ENCODE measurements at places on chromosomes 4 and X.

DNA sequence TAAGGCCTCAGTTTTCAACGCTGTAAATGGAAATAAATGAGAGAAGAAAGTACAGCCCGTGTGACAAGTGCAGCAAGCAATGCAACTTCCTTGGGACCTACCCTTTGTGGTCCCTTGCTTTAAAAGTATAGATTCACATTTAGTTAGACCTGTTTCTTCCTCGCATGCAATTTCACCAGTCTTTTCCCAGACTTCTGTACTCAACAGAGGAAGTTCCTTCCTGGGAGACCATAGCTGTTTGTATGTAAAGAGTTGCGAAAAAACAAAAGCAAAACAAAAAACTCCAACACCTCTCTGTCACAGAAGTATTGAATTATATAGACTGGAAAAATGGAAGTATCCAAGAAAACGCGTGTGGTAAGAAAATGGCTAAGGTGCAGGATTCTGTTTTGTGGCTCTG lies 1.1 kb upstream of the IRF2 start:
- no peak for DNase-seq

- DNase-seq, result no peak
Measured at GRCh38 chrX:16785247-16786138, 773 bp upstream of the TXLNG start.

DNA sequence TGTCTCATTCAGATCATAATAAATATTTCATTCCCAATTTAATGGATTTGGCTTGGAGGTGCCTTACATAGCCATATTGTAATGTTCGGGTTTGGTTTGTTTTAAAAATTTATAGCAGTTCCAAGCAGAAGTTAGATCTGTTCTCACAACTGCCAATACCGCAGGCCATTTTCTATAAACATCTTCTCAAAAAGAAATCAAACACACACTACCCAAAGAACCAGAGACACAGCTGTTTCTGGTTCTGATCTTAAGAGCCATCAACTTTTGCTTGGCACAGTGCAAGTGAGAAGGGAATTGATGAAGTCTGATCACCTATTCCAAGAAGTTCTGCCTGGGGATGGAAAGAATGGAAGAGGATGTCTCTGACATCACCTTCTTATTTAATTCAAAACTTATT lies 22.9 kb downstream of the MID1IP1 start:
- DNase-seq, result no peak

DNA sequence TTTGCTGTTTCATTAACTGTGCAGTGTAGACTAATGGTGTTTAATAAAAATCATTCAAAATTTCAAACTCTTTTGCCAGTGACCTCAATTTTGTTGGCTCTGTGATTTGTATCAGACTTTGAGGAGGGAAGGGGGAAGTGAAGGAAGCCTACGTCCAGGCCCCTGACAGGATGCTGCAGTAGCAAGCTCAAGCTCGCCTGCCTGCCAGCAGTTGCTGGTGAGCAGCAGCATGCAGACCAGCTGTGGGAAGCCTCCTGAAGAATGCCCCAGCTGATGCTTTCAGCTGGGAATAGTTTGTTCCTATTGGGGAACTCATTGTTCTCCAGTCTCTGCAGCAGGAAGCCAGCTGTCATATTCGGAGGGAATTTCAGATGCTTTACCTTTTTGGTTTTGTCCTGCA lies 495.2 kb downstream of the AFF2 start:
- no peak for DNase-seq

DNA sequence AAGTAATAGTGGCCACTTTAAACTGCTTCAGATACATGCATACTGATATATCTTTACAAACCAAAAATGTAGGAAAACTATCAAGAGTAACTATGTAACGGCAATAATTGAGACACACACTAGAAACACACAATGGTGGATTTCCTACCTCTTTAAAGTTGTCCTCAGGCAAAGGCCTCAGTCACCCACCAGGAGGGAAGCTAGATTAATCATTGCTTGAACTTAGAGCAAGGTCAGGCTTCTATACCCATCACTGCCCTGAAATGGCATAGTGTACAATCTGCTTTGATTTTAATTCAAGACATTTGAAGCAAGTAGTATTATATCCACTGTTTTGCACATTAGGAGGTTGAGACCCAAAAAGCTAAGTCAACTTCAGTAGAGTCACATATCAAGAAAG lies 110.9 kb downstream of the AREG start:
- DNase-seq, result no peak

- peak; percentile 27 for DNase-seq
Measured at GRCh38 chrX:150365051-150365989, 2.2 kb downstream of the MAMLD1 start.

DNA sequence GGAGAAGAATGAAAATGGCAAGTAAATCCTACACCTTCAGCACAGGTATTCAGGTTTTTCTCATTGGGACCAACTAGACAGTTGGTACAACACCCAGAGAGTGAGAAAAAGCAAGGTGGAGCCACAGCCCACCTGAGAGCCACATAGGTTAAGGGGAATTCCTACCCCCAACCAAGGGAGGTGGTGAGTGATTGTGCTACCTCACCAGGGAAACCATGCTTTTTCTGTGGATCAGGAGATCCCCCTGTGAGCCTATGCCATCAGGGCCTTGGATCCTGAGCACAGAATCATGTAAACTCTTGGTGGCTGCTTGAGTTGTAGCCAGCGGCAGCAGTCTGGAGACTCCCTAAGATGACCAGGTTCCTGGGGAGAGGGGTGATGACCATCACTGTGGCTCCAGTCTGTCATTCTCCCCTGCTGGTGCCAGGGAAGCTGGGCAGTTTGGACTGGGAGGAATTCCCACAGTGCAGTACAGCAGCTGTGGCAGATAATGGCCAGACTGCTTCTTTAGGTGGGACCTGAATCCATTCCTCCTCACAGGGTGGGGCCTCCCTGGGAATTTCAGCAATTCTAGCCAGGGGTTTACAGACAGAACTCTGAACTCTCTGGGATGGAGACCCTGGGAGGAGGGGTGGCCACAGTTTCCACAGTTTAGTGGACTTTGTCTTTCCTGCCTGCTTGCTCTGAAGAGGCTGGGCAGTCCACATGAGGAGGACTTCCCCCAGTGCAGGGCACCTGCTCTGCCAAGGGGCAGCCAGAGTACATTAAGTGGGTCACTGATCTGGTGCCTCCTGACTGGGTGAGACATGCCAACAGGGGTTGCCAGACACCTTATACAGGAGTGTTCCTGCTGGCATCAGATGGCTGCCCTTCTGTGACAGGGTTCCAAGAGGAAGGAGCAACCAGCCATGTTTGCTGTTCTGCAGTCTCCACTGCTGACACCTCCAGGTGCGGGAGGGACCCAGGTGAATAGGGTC lies 43.2 kb downstream of the PARM1 start:
- DNase-seq, result no peak

GRCh38 chr4:149008415-149009025 lies 566.3 kb upstream of the NR3C2 start:
- no peak for DNase-seq

DNA sequence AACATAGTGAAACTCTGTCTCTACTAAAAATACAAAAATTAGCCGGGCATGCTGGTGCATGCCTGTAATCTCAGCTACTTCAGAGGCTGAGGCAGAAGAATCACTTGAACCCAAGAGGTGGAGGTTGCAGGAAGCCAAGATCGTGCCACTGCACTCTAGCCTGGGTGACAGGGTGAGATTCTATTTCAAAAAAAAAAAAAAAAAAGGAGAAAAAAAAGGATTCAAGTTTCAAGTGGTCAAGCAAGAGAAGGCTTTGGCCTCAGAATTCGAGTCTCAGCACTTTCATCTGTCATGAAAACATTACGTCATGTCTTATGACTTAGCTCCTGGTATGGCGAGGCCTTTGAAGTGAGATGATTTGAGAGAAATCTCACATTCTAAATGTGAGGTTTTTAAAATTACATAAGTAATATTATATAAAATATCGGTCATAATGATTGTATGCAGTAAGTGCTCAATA lies 21.2 kb upstream of the DHRSX start:
- DNase-seq, result no peak

GRCh38 chrX:13007519-13008188 lies 32.7 kb downstream of the TMSB4X start:
- DNase-seq, result peak; percentile 41

GRCh38 chr4:38190717-38191178 lies 230.6 kb downstream of the PTTG2 start:
- DNase-seq, result no peak

DNA sequence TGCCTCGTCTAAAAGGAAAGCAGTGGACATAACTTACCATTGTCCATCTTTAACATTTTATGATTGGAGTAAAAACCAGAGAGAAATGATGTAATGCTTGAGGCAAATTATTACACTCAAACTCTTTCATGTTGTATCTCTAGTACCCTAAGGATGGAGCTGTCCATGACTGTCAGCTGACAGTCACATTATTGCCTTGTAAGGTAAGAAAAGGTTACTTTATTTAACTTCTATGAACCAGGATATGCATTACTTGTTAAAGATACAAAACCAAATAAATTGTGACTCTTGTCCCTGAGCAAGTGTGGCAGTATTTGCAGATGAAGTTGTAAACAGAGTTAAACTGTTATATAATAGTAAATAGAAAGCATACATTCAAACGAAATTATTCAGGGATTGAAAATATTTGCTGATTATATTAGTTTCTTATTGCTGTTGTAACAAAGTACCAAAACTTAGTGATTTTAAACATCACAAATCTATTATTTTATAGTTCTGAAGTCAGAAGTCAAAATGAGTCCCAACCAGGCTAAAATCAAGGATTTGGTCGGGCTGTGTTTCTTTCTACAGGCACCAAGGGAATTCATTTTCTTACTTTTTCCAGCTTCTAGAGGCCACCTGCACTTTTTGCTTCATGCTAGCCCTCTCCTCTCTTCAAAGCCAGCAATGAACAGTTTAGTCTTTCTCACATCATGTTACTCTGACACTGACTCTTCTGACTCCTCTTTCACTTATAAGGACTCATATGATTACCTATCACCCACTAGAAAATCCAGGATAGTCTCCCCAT lies 113.8 kb downstream of the CEP44 start:
- no peak for DNase-seq

- DNase-seq, result no peak
Measured at GRCh38 chr4:168846414-168846813, 163.6 kb downstream of the CBR4 start.

DNA sequence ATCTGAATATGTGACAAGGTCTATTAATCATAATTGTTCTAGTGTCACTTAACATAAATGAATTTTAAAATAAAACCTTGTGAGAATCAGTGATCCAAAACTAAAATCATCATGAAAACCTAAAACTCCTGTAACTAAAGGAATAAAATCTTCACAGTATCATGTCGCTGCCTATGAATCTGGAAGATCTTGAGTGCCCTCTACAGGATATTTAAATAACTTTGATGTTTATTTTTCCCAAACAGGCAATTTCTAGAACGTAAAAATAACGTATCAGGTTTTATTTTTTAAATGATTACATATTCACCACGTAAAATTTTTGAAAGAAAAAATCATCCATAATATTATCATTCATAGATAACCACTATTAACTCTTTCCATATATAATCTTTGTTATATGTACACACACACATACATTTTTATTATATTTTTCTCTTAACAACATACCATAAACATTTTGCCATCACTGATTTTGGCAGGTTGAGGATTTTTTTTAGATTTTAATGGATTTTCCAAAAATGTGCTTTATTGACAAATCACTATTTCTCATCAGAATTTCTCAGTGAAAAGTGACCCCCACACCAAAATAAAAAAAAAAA lies 79.6 kb downstream of the COMMD8 start:
- peak; percentile 50 for DNase-seq

DNA sequence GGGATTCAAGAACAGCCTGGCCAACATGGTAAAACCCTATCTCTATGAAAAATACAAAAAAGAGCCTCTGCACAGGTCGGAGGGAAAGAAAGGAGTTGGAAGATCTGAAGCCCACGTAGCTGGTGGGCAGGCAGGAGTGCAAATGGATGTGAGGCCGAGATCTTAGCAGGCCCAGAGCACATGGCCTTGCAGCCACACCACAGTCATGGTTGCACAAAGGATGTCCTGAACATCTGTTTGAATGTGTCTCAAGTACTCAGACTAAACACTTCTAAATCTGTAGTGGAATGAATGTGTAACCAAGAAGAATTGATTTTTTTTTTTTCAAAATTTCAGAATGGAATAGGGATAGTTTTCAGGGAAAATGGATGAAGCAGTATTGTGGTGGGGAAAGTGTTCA lies 10.8 kb downstream of the CA5B start:
- no peak for DNase-seq

GRCh38 chr4:122458625-122459024 lies 2.1 kb upstream of the IL2 start:
- DNase-seq, result no peak

DNA sequence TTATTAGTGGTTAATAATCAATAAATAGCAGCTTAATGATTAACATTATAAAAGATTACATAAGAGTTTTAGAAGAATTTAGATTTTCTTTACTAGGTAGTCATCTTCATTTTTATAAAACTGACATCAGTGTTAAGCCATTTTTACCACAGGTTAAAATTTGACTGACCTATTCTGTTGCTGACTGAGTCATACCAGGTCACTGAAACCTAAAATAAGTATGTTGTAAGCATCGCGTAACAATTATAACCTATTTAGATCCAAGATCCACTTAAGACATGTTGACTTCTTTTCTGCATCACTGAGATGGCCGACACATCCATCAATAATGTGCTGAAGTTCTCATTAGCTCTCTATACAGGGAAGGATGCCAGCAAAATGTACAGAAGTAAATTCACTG lies 36.7 kb downstream of the ARX start:
- DNase-seq, result no peak

DNA sequence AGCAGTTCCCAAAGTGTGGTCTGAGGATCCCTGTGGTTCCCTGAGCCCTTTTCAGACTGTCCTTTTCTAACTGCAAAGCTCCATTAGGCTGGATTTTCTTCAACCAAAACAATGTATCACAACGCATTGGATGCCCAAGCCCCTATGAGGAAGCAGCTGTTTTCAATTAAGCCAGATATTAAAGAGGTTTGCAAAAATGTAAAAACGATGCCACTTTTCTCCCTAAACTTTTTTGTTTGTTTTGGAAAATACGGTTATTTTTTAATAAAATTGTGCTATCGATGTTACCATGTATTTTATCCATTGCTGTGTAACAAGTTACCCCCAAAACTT lies 170.4 kb upstream of the BCOR start:
- DNase-seq, result no peak

- no peak for DNase-seq
Measured at GRCh38 chrX:48883729-48884128, 13.8 kb downstream of the TIMM17B start.

GRCh38 chr4:152188801-152189200 lies 347.1 kb downstream of the FBXW7 start:
- DNase-seq, result no peak

- no peak for DNase-seq
Measured at GRCh38 chrX:154718616-154719015, 32.3 kb downstream of the GAB3 start.

DNA sequence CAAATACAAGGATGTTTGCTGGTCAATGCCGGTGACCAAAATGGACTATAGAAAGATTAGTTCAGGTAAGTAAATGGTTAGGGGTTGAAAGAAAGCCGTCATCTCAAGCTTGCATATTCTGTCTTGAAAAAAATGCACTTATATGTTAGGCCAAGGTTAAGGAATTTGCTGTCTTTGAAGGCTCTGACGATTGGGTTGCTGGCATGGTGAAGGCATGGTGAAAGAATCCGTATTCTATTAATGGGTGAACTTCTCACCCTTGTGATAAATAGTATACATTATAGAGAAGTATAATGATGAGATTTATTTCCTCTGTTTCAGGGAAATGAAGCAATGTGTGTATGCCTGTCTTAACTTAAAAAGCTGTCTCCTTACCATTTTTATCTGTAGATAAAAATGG lies 132.6 kb downstream of the ADGRL3 start:
- DNase-seq, result no peak

Measured in amniotic stem cell (primary cell).